ENCODE measurements at places on chromosomes 5 and 9. TPM values are rescaled to one million over a fixed set of nuclear protein-coding genes. Genes with fewer than 3 reads are reported as not detected.

GRCh38 chr9:127218818-127219217 lies 45.8 kb upstream of the GARNL3 start:
- DNase-seq: no peak

GRCh38 chr9:130378875-130379648 lies 65.7 kb upstream of the ASS1 start:
- DNase-seq: no peak

DNA sequence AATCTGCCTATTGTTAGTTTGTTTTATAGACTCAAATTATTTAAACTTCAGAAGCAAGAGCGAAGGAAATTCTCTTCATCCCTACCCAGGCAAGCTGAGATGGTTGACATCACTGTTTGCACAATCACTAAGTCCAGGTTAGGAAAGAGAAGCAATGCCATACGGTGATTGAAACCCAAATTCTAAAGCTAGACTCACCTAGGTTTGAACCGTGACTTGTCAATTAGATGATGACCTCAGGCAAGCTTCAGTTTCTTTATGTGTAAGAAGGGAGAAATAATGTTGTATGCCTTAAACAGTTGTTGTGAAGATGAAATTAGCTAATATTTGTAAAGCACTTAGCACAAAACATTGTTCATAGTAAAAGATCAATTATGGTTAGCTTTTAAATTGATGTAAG lies 96.5 kb upstream of the ANKRD55 start:
- DNase-seq: no peak

DNA sequence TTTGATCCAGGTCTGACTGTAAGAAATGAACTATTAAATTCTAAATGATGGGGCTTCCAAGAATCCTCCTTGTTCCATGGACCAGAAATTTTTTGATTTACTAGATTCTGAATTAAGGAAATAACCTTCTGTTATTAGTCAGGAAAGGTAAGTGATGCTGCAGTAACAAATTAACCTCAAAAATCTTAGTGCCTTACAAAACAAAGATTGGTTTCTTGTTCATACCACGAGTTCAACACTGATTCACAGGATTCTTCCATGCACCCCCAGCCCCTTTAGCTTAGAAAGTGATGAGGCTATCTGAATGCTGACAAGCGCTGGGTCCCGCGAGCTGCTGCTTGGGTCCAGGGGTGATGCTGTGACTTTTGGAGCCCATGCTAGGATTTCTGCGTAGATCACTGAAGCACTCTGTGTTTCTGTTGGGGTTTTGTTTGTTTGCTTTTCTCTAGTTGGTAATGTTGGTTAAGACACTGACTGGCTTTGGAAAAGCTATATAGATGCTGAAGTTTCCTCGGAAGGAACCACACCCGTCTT lies 52.3 kb downstream of the COL15A1 start:
- DNase-seq: no peak

GRCh38 chr5:178462816-178463215 lies 127.4 kb downstream of the COL23A1 start:
- no peak for DNase-seq

DNA sequence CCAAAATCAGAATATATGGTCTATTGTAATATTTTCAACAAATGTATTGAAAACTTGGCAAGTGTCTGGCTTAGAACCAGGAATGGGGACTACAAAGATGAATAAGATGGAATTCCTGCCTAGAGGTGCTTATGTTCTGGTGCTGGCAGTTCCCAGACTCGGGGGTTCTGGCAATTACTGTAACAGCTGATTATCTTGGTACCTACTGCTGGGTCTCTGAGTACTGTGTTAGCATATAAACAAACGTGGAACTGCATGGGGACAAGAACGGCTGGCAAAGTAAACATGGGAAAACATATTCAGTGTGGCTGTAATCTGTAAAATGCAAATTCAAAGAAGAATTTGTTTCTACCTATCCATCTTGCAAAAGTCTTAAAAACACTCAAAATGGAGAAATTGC lies 89.9 kb downstream of the SLC24A2 start:
- DNase-seq: no peak

Gene TXNDC8
- not detected for total RNA-seq

Gene GGTA1
- not detected for total RNA-seq

Gene PCDHA1
- total RNA-seq: not detected

Gene SCGB3A1
- not detected for total RNA-seq

Gene TSSK1B
- 0.13 TPM for total RNA-seq

Gene DMRTA1
- 0.25 TPM for total RNA-seq

Gene KCNMB1
- 0.44 TPM for total RNA-seq

Gene CYLC2
- not detected for total RNA-seq

Measured in SJSA1 (cell line).